ENCODE measurements at places on chromosomes 5 and 9.

DNA sequence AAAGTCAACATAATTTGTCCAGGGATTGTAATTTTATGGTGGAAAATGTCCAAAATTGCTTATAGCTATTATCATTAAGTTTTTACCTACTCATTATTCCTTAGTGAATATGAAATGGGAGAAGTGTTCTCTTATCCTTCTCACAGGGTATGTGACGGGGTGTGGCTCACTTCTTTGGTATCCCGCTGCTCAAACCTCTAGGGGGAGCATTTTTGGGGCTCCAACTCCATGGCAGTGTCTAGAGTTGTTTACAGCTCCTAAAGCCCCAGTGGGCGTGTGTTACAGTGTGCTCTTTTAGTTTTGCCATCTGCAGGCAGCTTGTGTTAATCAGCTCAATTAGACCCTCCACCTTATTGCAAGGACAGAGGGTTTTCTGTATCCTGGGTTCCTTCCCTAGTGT lies 89.4 kb downstream of the CDKN2A start:
- no peak for DNase-seq

DNA sequence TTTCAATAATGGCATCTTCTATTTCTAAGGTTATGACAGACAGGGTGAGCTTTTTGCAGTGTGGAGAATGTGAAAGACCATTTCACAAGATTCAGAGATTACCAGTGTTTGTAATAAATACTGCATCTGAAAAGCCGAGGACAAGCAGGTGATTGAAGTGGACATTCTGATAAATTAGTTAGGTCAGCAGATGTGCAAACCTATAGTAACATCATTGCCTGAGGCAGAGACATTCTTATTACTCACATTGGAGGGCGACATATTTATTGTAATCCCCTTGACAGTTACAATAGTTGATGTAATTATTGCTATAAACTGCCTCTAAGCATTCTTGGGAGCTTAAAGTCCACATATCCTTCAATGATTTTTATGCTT lies 3.3 kb downstream of the RASGRF2 start:
- no peak for DNase-seq

DNA sequence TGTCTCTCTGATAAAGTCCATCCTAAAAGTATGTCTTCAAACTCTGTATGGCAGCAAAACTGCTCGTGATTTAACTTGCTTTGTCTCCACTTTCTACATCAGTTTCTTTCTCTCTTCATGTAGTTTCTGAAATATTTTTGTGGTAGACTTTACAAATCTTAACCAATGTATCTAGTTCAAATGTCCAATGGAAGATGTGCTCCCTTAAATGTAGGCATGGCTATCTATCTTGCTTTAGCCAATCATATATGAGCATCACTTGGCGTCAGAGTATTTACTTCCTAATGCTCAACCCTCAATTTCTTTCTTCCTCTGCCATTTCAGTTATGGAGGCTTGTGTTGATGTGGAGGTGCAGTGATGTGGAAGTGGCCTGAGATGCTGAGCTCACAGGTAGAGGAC lies 206.1 kb upstream of the ZNF608 start:
- DNase-seq: no peak

GRCh38 chr9:70852711-70853240 lies 268.6 kb downstream of the TRPM3 start:
- DNase-seq: no peak

- no peak for DNase-seq
These were observed 77.1 kb downstream of the NTNG2 start for GRCh38 chr9:132238992-132239391.

GRCh38 chr9:135210676-135211523 lies 123.4 kb downstream of the OLFM1 start:
- DNase-seq: no peak

DNA sequence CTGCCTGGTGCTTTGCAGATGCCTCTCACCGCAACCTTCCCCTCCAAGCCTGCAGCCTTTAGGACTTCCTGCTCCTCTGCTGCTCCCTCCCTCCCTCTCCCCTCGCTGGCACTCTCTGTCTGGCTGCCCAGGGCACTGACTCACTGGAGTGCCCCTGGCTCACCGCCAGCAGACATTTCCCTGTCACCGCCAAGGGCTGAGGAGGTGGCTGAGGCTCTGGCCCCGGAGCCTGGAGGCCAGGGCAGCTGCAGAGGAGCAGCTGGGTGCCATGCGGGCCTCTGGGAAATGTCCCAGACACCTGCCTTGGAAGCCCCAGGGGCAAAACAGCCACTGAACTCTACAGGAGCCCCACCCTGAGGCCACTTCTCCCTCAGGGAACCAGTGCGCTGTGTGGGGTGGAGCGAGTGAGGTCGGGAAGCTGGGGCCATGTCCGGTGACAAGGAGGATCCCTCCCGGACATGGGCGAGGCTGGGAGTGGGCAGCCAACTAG lies 53.4 kb downstream of the TENT4A start:
- peak; percentile 53 for DNase-seq

DNA sequence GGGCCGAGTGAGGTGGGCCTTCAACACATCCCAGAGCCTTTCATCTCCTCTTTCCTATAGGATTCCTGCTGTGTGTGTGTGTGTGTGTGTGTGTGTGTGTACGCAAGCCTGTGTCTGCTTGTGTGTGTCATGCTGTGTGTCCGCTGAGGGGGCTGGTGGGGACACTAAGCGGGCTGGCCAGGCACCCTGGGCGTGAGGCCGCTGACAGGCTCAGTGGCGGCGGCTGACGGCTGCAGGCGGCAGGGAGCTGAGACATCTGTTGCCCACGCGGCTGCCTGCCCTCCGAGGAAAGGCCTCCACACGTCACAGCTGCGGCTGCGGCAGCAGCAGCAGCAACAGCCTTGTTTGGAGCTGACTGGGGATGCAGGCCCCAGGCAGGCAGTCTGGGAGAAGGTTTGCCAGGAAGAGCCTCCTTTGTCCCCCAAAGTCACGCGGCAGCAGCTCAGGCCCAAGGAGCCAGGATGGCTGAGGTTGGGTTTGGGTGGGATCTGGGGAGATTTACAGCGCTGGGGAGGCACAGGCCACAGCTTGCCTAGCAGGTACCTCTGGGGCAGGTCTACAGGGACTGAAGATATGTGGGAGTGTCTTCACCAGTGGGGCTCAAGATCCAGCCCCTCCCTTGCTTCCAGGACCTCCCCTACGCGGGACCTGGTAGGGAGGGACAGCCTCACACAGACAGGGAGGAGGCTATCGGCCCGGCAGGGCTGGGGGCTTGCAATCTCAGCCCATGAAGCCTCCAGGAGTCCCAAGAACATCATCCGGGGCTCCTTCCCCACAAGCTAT lies 1.8 kb downstream of the PDLIM4 start:
- no peak for DNase-seq

GRCh38 chr5:31095796-31096195 lies 97.7 kb upstream of the CDH6 start:
- DNase-seq: no peak

GRCh38 chr9:131432050-131432449 lies 38.2 kb downstream of the PRRC2B start:
- DNase-seq: no peak

DNA sequence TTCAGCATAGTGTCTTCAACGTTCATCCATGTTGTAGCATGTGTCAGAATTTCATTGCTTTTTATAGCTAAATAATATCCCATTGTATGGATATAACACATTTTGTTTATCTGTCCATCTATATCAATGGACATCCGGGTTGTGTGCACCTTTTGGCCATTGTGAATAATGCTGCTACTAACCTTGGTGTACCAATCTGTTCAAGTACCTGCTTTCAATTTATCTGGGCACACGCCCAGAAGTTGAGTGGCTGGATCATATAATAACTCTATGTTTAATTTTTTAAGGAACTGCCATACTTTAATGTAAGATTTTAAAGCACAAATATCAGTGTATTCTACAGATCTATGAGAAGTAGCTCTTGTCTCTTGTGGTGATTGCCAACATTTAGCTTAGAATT lies 43.5 kb downstream of the SCAI start:
- DNase-seq: no peak

- DNase-seq: no peak
These were observed 21.1 kb downstream of the HMGXB3 start for GRCh38 chr5:150021491-150022157.

DNA sequence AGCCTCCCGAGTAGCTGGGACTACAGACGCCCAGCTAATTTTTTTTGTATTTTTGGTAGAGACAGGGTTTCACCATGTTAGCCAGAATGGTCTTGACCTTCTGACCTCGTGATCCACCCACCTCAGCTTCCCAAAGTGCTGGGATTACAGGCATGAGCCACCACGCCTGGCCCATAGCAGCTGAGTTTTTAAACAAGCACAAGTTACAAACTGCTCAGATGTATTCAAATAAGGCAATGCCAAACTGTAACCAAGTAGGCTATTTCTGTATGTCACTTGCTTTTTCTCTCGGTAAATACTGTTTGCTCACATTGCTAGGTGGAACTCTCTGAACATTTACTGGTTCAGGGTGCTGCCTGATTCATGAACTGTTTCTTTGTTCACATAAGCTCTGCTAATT lies 799.3 kb upstream of the NUDT12 start:
- DNase-seq: no peak

GRCh38 chr9:131266266-131267229 lies 9.8 kb downstream of the FAM78A start:
- DNase-seq: no peak

GRCh38 chr5:119370486-119370885 lies 14.7 kb downstream of the TNFAIP8 start:
- no peak for DNase-seq

DNA sequence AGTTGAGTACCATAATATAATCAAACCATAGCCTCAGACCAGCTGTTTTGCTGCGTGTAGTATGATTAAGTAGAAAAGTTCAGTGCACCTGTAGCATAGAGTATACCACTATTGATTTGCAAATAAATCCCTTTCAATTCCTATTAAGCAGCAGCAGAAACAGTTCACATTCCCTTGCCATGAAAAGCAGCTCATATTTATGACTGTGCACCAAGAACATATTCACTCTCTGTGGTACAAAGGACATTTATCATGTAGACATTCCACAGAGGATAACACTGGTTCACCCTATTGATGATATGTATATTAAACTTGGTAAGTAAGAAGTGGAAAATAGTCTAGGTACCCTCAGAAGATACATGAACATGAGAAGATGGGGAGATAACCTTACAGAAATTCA lies 1689.1 kb upstream of the CDH6 start:
- DNase-seq: no peak

DNA sequence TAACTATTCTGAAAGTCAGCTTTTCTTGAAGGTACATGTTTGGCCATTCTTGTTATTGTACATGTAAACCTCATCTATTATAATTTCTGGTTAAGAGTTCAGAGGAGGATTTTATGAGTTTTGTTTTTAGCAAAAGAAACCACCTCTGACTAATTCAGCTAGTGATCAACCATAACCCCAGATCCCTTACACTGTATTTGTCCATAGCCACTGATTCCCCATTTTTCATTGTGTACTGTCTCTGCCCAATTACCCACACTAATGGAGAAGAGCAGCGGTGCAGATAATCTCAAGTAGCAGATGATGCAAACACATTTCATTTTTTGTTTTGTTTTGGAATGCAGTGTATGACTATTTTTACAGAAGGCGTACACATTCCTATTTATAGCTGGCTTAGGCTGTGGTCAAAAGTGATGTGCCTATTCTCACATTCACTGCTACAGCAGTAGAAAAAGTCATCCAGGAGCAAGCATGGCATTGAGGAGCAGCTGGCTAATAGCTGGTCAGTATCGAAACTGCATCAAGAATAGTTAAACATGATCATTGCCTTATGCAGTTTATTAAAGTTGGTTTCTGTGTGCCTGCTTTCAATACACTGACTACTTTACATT lies 988.3 kb downstream of the DTWD2 start:
- DNase-seq: no peak

DNA sequence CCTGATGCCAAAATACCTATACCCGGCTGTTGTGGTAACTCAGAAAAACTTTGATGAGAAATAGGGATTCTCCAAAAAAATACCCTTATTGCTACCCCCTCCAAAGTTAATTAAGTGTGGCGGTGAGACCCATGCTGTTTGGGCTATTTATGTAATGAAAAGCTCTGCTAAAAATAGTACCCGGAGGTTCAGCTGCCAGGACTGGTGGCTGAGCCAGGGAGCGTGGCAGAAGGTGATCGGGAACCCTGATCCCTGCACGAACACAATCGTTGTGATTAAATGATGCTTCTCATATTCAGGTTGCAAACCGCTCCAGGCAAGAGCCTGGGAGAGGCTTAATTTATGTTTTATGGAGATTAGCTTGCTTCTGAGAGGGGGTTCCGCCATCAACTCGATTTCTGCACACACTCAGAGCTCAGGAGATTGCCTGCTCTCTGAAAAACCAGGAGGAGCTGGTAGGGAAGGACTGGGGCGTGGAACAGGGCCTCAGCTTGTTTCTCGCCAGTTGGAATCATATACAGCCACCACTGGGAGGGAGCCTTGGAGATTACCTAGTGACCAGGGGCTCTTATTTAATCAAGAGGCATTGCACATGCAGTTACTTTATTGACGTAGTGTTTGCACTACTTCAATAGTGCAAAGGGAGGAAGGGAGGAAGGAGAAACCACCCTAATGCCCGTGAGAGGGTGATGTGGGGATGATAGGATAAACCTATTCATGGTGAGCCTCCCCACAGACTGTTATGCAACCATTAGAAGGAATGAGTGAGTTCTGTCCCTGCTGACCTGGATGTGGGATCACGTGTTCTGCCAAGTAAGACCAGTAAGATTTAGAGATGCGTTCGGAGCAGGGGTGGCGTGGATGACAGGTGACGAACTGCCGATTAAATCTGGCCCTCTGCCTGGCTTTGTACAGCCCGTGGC lies 23.4 kb downstream of the HRH2 start:
- no peak for DNase-seq

DNA sequence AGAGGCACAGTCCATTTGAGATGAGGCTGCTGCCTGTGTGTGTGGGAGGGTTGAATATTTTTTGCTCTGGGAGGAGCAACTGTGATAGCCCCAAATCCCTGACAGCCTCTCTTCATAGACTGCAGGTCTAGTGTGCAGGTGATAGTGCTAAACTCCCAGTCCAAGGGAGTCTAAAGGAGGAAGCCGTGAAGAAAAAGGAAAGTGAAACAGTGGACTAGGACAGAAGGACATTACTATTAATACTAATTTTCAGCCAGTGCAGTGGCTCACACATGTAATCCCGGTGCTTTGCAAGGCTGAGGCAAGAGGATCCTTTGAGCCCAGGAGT lies 295.0 kb downstream of the PDE4D start:
- DNase-seq: no peak

- DNase-seq: no peak
These were observed 78.4 kb downstream of the BOD1 start for GRCh38 chr5:173538018-173538417.

GRCh38 chr9:126472198-126472947 lies 141.4 kb upstream of the LMX1B start:
- no peak for DNase-seq

- no peak for DNase-seq
These were observed 46.4 kb downstream of the SARDH start for GRCh38 chr9:133691626-133692363.

DNA sequence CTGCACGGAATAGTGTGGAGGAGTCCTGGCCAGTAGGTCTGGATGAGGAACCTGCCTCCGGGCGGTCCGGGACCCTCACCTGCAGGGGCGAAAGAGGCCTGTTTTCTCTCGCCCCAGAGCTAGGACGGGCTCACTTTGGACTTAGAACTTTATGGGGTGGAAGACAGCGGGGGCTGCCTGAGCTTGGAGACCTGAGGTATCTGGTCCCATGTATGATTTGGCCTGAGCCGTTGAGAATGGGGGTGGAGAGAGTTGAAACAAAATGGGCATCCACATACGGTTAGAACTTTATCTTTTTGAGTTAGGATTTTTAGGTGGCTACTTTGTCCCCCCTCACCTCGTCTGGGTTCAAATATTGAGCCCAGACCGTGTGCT lies 681 bp upstream of the ETF1 start:
- no peak for DNase-seq
